ENCODE measurements at places on chromosomes 6 and 20. TPM values are rescaled to one million over a fixed set of nuclear protein-coding genes. Genes with fewer than 3 reads are reported as not detected.
A peak's percentile ranks its signal among the peaks of the same experiment; 100 is the strongest.

The GUCA1A gene
- not detected for total RNA-seq

The TMEM181 gene
- total RNA-seq: 32.6 TPM

The SLPI gene
- total RNA-seq: not detected

The MDN1 gene
- total RNA-seq: 14.2 TPM

- peak; percentile 17 for DNase-seq
Observed at GRCh38 chr6:18262702-18263417, 1.5 kb downstream of the DEK start.

DNA sequence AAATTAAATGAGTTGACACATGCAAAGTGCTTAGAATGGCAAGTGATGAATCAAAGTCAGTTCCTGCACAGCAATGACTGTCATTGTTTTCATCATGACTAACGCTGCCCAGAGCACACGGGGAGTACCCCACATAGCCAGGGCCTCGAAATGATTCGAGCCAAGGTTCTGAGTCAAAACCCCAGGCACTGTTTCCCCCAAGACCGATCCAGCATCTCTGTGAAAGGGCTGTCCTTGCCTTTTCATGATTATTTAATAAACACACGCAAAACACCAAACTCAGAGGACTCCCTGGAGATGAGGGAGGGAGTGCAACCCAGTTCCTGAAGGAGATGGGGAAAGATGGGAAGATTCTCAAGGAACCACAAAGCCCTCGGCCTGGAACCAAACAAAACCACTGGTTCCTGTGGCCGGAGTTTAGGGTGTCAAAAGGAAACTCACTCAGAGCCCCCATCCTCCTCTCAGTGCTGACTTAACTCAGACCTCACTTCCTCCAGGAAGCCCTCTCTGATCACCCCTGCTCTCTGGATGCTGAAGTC lies 3.8 kb downstream of the PREX1 start:
- peak; percentile 89 for DNase-seq

DNA sequence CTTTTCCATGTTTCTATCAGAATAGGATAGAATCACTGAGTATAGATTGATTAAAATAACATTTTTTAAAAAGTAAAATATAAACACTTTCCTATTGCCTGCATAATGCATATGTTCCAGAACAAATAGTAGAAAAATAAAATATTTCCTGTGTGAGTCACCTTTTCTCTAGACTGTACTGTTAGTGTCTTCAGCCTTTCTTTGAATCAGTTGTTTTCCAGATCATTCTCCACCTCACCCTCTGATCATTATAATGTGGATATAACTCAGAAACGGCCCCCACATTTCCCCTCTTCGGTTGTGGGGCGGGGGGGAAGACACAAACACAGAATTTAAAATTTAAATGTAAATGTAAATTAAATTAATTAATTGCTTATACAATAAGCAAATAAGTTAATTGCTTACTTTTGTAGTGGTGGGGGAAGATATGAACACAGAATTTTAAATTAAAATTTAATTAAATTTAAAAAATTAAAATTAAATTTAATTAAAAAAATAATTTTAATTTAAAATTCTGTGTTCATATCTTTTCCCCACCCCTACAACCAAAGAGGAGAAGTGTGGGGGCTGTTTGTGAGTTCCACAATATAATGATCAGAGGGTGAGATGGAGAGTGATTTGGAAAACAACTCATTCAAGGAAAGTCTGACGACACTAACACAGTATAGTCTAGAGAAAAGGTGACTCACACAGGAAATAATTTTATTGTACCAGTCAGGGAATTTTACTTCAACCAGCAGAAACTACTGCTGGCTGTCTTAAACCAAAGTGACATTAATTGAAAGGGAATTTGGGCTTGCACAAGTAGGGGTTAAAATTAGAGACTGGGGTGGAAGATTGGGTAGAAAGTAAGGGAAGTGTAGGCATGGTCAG lies 37.1 kb upstream of the PROKR2 start:
- DNase-seq: peak; percentile 70

- DNase-seq: no peak
Observed at GRCh38 chr6:19024737-19025136, 637.6 kb downstream of the RNF144B start.

GRCh38 chr6:134938896-134939295 lies 11.0 kb downstream of the ALDH8A1 start:
- DNase-seq: no peak

Measured in RPMI7951 (cell line).